Nucleus accumbens (tissue), 56 donors: ENCODE measurements at places on chromosomes 4 and X.

- no peak for DNase-seq
These were observed 89.2 kb downstream of the CDS1 start for GRCh38 chr4:84672177-84672576.

DNA sequence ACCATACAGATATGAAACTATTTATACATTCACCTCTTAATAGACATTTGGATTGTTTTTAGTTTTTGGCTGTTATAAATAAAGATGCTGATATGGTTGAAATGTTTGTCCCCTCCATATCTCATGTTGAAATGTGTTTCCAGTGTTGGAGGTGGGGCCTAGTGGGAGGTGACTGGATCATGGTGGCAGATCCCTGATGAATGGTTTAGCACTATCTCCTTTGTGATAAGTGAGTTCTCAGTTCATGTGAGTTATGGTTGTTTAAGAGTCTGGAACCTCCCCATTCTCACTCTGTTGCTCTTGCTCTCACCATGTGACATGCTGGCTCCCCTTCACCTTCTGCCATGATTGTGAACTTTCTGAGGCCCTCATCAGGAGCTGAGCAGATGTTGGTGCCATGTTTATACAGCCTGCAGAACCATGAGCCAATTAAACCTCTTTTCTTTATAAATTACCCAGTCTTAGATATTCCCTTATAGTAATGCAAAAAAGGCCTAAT is 12.2 kb upstream of the CLGN start:
- DNase-seq: no peak

GRCh38 chr4:112312610-112313239 is 15.6 kb downstream of the ALPK1 start:
- no peak for DNase-seq

DNA sequence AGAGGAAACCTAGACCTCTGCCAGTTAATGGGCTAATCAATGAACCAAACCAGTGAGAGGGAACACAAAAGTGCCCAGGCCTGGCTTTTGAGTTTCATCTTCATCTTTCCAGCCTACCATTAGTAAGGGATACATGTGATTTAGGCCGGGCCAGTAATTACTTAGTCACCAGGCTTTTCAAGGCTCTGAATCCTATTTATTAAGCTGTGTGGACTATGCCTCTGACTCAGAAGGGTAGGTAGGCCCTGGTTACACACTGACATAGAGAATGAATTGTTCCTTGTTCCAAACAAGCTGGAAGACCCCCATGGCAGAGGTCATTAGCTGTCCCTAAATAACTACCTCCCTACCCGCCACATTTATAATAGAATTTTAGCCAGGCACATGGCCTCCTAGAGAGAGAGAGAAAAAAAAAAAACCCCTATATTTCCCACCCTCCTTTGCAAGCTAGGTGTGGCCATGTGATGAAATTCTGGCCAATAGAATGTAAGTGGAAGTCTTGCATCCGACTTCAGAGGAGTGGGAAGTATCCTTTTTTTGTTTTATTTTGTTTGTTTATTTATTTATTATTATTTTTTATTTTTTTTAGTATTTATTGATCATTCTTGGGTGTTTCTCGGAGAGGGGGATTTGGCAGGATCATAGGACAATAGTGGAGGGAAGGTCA is 112.3 kb upstream of the BCOR start:
- DNase-seq: no peak

GRCh38 chr4:40822420-40823166 is 72.8 kb downstream of the NSUN7 start:
- no peak for DNase-seq

GRCh38 chrX:30627818-30628652 is 25.2 kb upstream of the GK start:
- DNase-seq: no peak

GRCh38 chrX:28920153-28920943 is 333.1 kb downstream of the IL1RAPL1 start:
- no peak for DNase-seq

DNA sequence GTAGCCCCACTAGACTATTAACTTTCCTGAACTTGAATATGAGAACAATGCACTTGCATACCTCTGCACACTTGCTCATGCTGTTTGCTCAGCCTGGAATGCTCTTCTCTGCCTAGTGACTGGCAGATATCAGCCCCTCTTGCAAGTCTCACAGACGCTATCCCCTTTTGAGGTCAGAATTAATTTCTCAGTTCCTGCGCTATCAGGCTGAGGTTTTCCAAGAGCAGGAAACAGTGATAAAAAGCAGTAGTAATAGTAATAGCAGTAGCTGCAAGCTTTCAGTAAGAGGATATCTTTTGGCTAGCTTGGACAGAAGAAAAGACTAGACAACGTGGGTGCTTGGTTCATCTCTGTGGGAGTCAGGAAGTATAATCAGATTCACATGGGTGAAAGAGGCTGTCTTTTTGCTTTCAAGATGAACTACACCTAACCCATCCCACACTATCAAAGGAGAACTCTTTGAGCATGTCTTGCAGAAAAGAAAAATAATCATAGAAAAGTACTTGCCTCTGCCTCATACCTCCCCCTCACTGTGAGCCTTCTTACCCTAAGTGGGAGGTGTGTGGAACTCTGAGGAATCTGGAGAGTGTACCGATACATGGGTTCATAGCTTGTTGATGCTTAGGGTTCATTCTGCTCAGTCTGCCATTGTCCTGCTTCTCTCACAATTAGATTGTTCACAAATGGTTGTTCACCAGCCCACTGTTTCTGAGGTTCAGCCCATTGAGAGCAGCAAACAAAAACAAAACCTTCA is 11.3 kb upstream of the DRP2 start:
- no peak for DNase-seq

GRCh38 chr4:158857951-158858350 is 89.1 kb downstream of the FNIP2 start:
- DNase-seq: no peak

DNA sequence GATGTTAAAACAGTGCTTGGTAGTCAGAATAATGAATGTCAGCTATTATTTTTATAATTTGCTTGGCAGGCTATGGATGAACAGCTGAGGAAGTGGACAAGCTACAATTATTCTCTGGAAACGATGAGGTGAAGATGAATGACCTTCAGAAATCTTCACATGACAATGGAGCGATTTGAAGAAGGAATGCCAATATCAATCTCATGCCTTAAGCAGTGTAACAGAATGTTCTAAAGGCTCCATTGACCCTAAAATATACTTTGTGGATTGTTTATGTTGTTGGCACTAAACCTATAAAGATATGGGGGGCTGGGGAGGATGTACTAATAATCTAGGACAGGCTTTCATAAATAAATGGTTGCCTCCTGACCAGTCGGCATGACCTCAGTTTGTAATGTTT is 36.2 kb downstream of the COL25A1 start:
- DNase-seq: no peak
